Activated CD4-positive, alpha-beta memory T cell treated with anti-CD3 and anti-CD28 coated beads, Interleukin-2, amount 10 ng/mL, durations not matched to agents 7 days and 5 days (primary cell): ENCODE measurements at places on chromosomes 11 and 22.

- DNase-seq, result peak; percentile 63
These were observed 6.3 kb upstream of the KCNJ5 start for GRCh38 chr11:128884703-128885338.

DNA sequence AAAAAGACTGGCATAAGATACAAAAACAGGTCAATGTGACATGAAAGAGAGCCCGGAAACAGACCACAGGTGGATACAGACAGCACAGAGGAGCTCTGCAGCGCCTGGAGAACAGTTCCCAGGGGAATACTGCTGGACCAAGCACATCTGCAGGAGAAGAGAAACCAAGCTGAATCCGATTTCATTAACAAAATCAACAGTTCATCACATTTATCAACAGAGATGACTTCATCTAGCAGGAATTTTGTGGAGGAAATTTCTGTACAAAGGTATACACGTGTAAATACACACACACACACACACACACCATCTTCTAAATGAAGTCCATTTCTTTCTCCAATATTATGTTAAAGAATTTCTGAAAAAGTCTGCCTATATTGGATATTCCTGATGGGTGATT is 17.1 kb downstream of the YPEL1 start:
- DNase-seq, result no peak

- DNase-seq, result no peak
These were observed 118.1 kb downstream of the CCDC34 start for GRCh38 chr11:27244900-27245299.

- no peak for DNase-seq
These were observed 20.1 kb upstream of the SYT8 start for GRCh38 chr11:1814691-1815090.

- DNase-seq, result no peak
These were observed 8.5 kb downstream of the FHIP1B start for GRCh38 chr11:6225896-6226295.

DNA sequence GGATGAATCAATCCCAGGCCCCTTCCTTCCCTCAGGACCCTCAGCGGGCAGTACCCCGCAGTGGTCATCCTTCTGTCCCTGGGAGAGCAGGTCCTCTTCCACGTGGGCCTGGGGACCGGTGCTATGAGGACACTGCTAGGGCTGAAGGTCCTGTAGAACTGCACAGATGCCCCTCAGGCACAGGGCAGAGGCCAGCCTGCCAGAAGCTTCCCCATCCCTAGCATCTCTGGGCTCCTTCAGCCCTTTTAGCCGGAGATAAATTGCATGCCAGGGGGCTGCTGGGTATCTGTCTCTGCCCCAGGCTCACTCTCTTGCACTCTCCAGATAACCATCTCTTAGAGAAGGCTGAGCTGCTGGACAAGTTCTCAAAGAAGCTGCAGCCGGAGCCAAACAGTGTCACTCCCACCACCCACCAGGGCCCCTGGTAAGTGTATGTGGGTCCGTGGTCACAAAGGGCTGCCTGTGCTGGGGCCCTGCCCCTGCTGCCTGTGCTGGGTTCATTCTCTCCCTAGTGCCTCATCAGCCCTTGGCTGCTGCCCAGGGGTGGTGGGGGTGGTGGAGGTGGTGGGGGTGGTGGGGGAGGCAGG is 2.3 kb downstream of the ATG16L2 start:
- DNase-seq, result no peak

- no peak for DNase-seq
These were observed 4.4 kb upstream of the CATSPERZ start for GRCh38 chr11:64295760-64296159.

GRCh38 chr11:44608651-44608990 is 43.2 kb downstream of the CD82 start:
- DNase-seq, result no peak

DNA sequence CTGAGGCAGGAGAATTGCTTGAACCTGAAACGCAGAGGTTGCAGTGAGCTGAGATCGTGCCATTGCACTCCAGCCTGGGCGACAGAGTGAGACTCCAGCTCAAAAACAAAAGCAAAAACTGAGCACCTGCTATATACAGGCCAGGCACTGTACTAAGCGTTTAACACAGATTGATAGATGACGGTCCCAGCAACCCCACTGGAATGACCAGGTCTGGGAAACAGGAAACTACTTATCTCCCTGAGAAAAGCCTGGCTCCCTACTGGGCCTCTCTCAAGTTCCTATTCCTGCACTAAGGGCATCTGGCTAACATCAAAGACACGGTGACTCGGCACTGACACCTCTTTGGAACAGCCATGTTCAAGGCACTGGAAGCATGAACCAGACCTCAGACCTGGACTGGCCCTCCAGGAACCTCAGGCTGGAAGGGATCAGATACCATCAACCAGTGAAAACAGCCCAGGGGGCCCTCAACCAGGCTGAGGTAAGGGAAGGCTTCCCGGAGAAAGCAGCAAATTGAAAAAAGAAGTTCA is 16.6 kb downstream of the ARAP1 start:
- no peak for DNase-seq
